ENCODE measurements at places on chromosomes 3 and 15.

- DNase-seq = no peak
Observed at GRCh38 chr3:197858598-197858997, 67.5 kb downstream of the LRCH3 start.

GRCh38 chr15:84057714-84058331 is 177.8 kb upstream of the GOLGA6L4 start:
- no peak for DNase-seq

DNA sequence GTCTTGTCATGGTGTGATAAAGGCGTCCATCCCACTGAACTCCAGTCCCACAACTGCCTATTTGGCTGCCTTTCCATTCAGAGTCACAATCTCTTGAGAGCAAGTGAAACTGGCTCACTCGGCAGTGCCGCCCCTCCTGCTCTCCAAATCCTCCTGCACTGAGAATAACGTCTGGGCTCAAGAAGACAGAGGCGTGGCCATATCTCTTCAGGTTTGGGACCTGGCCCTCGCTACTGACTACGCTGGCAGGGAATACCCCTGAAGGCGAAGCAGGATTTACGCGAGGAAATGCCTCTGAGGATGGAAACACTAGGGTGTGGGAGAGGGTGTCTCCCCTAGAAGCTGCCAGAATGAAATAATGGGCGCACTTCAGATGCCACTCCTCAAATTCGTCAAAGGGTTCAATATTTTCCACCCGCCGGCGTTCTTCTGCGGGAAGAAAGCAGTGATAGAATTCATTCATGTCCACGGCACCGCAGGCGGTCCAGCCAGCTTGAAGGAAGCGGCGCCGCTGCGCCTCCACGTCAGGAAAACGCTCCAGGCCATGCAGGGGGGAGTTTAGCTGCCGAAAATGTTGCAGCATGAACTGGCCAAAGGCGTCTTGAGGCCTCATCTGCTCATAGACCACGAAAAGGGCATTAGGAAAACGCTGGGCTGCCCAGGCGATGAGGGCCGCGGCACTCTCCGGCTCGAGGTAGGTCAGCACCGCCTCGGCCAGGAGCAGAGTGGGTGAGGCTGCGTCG is 985 bp downstream of the LCMT2 start:
- DNase-seq = no peak

GRCh38 chr15:40843261-40843884 is 475 bp upstream of the SPINT1 start:
- no peak for DNase-seq

GRCh38 chr15:69105451-69105985 is 54.9 kb upstream of the GLCE start:
- DNase-seq = no peak

GRCh38 chr3:46365737-46366524 is 4.8 kb upstream of the CCR5 start:
- DNase-seq = no peak

DNA sequence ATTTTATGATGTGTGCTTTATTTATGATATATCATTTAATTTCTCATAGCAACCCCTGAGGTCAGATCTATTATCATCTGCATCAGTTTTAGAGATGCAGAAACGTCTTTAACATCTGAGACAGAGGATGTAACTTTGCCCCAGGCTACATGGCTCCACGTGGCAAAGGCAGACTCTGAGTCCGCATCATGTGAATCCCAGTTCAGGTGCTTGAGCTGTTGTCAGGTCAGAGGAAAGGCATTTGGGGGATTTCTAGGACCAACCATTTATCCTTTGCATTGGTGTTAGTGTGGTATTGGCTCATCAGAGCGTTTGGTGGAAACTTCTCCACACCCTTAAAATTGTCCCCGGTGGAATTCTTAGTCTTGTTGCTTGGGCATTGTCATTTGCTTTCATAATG is 10.8 kb downstream of the CACNA2D3 start:
- no peak for DNase-seq

GRCh38 chr3:108804437-108804836 is 18.1 kb upstream of the TRAT1 start:
- no peak for DNase-seq

- DNase-seq = no peak
Observed at GRCh38 chr15:75346796-75347221, at the start of gene NEIL1. TSS of gene NEIL1 (plus strand) at chr15:75347039. CDS start at chr15:75348906, 1,867 bp downstream.

- DNase-seq = no peak
Observed at GRCh38 chr15:89912145-89912673, 543 bp downstream of the ARPIN start.

DNA sequence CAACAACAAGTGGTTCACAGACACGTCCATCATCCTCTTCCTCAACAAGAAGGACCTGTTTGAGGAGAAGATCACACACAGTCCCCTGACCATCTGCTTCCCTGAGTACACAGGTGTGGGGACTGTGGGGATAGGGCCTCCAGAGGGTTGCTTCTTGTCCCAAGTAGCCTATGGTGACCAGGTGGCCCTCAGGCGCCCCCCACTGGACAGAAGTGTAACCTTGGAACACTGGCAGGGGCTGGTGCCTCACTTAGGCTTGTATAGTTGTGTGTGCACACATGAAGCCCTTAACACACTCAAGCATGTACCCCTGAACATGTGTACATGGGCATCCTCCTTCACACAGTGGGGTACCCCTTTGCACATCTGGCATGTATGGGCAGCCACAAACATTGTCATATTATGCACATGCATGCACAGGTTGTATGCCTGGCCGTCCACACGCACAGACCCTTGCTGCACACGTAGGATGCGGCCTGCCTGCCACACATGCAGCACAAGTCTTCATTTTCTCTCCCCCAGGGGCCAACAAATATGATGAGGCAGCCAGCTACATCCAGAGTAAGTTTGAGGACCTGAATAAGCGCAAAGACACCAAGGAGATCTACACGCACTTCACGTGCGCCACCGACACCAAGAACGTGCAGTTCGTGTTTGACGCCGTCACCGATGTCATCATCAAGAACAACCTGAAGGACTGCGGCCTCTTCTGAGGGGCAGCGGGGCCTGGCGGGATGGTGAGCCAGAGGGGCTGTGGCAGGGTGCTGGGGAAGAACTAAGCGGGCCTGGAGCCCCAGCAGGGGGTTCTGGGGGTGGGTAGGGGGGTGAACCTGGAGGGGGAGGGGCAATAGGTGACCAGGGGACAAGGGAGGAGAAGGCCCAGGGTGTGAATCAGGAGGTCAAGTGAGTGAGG is 11.7 kb upstream of the SEMA3B start:
- no peak for DNase-seq

DNA sequence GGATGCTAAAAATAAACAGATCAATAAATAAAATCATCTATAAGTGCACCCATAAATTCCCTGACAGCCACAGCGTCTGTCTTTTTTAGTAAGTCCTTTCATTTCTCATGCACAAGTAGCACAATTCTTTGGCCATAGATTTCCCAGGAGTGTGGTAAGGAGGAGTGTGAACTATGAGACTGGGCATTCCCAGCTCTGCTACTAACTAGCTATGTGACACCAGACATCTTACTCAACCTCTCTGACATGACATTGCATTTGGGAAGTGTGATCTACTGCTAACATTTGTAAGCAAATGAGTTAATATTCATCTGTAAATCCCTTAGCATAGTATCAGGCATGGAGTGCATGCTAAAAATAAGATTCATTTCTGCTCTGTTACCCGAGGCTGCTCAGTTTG is 301.7 kb downstream of the NTRK3 start:
- DNase-seq = no peak

GRCh38 chr15:44163370-44163769 is 31.7 kb downstream of the FRMD5 start:
- DNase-seq = no peak

- DNase-seq = no peak
Observed at GRCh38 chr15:64763021-64763420, 12.4 kb downstream of the RBPMS2 start.

- no peak for DNase-seq
Observed at GRCh38 chr3:153176197-153176596, 14.2 kb downstream of the RAP2B start.

DNA sequence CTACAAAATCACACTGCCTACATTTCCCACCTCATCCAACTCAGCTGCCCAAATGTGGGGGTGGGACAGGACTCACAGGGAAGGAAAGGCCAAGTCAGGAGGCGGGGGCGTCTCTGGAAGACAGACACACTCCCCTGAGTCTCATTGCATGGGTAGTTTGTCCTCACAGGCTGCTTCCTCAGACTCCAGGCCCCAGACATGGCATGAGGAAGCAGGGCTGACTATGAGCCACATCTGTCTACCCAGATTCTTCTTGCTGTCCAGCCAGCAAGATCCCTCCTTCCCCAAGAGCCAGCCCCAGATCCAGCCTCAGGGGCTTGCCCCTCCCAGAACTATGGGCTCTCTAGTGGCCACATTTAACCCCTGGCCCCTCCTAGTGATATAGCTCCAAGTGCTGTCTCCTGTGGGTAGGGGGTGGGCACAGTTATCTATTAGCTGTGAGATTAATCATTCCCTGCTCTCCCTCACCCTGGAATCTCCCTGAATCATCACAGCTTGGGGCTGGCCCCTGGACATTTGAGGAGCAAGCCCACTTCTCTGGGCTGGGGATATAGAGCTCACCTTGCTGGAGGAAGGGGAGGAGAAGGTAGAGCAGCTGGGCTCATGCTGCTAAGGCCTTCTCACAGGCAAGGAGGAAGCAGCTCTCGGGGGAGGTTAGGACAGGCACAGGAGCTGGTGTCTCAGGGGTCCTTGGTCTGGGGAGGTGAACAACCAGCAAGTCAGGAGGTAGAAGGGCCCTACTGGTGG is 2.1 kb upstream of the CCDC33 start:
- DNase-seq = no peak

GRCh38 chr3:36649125-36649524 is 115.2 kb downstream of the DCLK3 start:
- DNase-seq = no peak

- no peak for DNase-seq
Observed at GRCh38 chr3:150069154-150069527, 98.4 kb upstream of the PFN2 start.

GRCh38 chr3:185046164-185046515 is 106.7 kb downstream of the C3orf70 start:
- DNase-seq = no peak

- no peak for DNase-seq
Observed at GRCh38 chr3:10468613-10469354, 36.6 kb downstream of the ATP2B2 start.

DNA sequence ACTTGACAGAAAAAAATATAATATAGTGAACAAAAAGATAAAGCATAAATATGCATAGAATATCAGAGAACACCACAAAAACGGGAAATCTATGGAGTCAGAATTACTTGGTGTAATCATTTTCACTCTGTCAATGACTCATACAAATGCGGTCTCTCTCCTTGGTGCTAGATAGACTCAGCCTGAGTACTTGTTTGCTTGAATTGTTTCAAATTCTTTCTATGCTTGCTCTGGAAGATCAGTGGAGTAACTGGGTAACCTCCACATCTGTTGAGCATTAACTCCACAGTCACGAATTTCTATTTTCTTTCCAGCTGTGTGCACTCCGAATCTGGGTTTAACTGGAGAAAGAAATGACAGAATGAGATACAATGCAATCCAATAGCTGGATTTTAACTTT is 760.4 kb downstream of the ZPLD1 start:
- DNase-seq = no peak

- DNase-seq = no peak
Observed at GRCh38 chr15:82130248-82130647, 84.4 kb upstream of the MEX3B start.

- DNase-seq = peak; percentile 39
Observed at GRCh38 chr15:53197426-53197839, 407.3 kb upstream of the ONECUT1 start.

- no peak for DNase-seq
Observed at GRCh38 chr3:99969136-99969535, 145.2 kb downstream of the FILIP1L start.

DNA sequence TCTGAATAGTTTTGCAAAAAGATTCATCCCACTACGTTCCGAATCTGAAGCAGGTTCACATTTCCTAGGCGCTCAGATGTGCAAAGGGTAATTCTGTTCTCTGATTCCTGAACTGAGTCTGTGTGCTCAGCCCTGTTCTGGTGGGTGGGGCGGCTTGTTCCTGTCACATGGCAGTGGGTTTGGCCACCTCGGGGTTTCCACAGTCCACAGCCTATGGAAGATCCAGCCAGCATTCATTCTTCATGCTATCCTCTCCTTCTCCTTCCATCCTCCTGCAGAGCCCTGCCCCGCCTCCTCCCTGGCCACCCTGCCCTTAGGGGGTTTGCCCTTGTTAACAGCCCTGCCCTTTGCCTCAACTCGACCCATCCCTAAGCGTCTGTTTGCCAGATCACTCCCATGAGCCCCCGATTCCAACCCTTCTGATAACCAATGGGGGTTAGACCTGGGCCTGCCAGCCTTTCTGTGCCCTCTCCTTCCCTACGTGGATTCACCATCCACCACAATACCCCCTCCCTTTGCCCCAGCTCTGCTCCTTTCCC is 31.0 kb downstream of the PRR20G start:
- DNase-seq = peak; percentile 9

DNA sequence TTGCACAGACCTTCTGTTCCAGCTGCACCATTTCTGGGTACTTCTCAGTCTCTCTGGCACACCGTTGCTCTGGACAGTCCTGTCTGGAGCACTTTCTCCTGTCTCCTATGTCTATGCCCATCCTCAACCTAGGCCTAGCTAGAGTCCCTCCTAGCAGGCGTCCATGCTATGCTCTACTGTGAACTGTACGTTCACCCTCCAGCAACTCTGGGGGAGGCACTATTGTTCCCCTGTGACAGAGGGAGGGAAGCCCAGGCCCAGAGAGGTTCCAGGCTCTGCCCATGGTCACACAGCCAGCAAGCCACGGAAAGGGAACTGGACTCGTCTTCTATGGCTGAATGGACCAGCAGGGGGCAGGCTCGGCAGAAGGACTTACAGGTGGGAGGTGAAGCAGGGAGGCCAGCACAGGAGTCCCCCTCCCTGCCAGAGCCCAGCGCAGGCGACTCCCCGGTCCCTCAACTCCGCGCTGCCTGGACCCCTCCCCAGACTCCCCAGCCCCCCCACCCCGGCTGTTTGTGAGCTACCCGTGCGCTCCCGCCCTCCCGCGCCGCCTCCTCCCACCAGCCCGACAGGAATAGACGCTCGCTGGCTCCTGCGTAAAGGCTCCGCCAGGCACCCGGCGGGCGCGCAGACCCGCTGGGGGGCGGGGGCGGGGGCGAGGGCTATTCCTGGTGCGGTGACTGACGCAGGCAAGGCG is 1.7 kb upstream of the LINGO1 start:
- DNase-seq = no peak

DNA sequence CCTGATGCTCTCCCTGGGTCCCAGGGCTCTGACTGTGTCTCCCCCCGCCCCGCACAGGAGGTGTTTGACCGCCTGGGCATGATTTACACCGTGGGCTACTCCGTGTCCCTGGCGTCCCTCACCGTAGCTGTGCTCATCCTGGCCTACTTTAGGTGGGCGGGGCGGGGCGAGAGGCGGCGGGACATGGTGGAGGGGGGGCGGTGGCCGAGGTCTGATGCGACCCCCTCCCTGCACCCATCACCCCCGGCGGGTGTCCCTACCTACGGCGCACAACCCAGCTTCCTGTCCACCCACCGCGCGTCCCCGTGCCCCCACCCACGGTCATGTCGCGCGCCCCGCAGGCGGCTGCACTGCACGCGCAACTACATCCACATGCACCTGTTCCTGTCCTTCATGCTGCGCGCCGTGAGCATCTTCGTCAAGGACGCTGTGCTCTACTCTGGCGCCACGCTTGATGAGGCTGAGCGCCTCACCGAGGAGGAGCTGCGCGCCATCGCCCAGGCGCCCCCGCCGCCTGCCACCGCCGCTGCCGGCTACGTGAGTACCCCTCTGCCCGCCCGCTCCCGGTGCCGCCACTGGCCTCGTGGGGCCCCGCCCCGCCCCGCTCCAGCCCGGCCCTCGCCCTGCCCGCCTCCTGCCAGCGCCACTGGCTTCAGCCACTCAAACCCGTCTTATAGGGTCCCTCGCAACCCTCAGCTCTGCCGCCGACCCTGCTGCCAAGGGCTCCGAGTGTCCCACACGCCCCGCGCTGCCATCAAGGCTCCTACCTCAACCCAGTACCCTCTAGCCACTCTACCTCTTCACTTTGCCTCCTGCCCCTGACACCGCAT is 21.0 kb downstream of the PTH1R start:
- DNase-seq = no peak

All from SJSA1 (cell line).